ENCODE measurements at places on chromosomes 11 and 22.

DNA sequence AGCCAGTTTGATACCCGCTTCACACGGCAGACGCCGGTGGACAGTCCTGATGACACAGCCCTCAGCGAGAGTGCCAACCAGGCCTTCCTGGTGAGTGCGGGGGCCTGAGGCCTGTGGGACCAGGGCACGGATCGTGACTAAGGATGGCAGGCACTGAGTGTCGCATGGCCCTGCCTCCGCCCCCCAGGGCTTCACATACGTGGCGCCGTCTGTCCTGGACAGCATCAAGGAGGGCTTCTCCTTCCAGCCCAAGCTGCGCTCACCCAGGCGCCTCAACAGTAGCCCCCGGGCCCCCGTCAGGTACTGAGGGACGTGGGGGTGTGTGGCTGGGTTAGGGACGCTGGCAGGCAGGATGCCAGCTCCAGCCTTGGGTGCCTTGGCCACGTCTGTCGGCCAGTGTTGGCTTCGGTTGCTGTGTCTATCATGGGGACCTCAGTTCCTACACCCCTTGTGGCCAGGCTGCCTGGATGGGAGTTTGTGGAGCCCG lies 3.0 kb downstream of the PTPRCAP start:
- no peak for DNase-seq

DNA sequence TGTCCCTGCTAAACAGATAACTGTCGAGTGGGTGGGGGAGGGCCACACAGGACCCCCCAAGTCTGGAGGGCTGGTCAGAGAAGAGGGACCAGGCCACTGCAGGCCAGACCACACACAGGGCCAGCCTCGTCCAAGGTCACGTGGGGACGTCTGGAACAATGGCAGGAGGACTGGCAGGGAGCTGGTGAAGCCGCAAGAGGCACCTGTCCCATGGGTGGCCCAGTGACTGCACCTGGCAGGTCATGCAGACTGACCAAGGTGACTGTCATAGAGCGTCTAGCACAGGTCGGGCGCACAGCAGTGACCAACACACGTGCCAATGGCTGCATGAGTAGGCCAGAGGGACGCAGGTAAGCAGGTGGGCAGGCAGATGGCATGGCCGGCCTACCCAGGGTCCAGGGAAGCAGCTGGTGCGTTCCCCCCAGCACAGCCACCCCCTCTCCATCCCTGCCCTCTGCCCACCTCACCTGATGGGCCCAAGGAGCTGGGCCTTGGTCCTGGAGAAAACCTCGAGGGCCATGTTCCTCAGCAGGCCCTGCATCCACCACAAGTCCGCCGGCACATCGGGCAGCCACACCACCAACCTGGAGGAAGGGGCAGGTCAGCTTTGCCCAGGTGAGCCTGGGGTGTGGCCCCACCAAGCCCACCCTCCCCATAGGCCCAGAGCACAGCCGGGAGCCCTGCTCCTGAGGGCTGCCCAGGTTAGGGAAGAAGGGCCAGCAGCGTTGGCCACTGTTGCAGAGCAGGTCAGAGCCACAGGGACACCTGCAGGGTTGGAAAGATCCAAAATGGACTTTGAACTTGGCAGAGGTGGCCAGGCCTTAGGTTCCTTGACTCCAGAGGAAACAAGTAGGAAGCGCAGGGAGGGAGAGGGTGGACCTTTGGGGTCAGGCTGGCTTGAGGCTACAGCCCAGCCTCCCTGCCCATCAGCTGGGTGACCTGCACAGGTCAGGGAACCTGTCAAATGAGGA lies 10.4 kb downstream of the PNPLA5 start:
- no peak for DNase-seq

- no peak for DNase-seq
Observed at GRCh38 chr11:31500560-31500959, 8.9 kb downstream of the IMMP1L start.

DNA sequence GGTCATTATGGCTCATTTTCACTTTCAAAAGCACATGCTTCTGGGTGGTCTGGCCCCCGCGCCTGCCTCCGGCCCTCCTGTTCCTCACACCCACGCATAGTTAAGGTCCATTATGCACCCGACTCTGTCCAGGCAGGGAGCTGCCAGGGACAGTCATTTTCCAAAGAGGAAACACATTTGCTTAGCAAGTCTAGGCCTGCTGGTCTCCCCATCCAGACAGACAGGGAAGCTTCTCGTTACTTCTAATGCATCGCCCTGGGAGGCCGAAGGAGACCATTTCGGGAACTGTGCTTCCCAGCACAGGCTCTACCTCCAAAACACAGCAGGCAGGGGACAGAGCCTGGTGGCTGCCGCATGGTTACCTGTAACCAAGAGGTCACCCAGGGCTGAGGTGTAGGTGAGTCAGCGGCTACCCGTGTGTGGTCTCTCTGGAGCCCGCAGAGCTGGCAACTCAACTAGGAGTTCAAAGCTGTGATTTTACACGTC lies 87.1 kb upstream of the SHANK2 start:
- DNase-seq, result no peak

- DNase-seq, result no peak
Observed at GRCh38 chr11:373716-374551, 4.6 kb downstream of the B4GALNT4 start.

DNA sequence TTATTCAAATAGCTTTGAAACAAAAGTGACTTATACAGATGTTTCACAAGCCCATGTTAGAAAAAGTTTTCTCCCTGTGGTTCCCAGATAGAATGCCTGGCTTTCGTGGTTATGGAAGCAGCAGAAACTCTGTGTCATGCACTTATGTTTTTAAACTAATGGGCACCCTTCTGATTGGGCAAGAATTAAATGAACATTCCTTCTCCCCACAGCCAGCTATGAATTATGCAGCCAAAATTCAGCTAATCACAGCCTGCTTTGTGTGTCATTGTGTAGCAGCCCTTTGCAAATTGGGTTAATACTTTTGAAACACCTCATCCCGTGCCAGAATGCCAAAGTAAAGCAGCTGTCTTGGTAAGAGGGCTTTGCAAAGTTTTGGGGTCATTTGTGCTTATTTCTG lies 46.9 kb downstream of the PANX1 start:
- DNase-seq, result peak; percentile 93

DNA sequence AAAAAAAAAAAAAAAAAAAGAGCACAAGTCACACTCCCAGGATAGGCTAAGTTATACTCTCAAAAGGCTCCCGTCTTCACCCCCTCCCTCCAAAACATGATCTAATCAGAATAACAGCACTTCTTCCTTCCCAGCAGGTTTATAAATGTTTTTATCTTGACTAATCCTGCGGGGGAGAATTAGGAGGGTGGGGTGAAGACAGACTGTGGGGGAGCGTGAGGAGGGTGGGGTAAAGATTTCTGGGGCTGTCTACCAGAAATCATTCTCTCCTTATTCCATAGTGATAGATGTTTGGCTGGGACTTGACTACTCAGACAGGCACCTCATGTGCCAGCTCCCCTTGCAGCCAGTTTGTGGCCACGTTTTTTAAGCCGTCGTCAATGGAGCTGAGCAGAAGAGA lies 17.0 kb downstream of the KCNE3 start:
- no peak for DNase-seq

GRCh38 chr11:46625406-46625805 lies 8.1 kb downstream of the ATG13 start:
- no peak for DNase-seq

GRCh38 chr11:102341844-102342318 lies 5.1 kb upstream of the BIRC2 start:
- peak; percentile 88 for DNase-seq

DNA sequence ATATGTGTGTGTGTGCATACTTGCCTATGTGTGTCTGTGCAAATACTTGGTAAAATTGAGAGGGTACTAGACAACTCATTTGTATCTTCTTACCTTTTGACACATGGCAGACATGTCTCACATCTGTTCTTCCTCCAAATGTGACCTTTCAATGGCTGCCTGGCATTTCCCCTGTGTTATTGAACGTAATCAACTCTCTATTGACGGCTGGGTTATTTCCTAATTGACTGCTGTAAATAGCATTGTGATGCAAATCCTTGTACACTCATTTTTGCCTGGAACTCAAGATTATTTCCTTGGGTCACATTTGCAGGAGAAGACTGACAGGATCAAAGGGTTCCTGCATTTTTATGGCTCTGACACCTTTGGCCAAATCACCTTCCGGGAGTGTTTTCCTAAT lies 37.4 kb downstream of the KCNQ1 start:
- DNase-seq, result no peak

DNA sequence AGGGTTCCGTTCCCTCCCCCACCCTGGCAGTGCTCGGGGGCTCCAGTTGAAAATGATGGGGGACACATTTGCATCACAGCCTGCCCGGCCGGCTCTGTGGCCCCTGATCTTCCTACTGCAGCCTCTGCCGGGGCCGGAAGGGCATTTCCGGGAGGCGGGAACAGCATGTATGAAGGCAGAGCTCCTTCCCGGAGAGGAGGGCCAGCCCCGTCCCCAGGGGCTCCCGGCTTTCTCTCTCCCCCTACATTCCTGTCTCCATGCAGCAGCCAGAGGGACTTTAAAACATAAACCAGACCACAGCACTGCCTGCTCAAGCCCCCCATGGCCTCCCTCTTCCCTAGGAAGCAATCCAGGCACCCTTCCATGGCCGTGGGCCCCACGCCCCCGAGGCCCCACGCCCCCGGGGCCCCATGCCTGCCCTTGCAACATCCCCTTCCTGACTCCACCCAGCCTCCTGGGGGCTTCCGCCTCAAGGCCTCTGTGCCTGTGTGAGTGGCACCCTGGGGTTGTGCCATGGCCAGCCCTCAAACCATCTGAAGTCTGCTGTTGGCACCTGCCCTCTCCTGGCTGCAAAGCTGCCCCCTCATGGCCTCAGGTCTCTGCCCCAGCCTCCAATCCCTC lies 73.1 kb downstream of the CDKN1C start:
- DNase-seq, result peak; percentile 52

- no peak for DNase-seq
Observed at GRCh38 chr22:47129902-47130635, 367.6 kb downstream of the TBC1D22A start.

- peak; percentile 61 for DNase-seq
Observed at GRCh38 chr11:11731311-11732083, 109.7 kb upstream of the GALNT18 start.

- no peak for DNase-seq
Observed at GRCh38 chr11:17294033-17294432, 17.5 kb downstream of the NUCB2 start.

DNA sequence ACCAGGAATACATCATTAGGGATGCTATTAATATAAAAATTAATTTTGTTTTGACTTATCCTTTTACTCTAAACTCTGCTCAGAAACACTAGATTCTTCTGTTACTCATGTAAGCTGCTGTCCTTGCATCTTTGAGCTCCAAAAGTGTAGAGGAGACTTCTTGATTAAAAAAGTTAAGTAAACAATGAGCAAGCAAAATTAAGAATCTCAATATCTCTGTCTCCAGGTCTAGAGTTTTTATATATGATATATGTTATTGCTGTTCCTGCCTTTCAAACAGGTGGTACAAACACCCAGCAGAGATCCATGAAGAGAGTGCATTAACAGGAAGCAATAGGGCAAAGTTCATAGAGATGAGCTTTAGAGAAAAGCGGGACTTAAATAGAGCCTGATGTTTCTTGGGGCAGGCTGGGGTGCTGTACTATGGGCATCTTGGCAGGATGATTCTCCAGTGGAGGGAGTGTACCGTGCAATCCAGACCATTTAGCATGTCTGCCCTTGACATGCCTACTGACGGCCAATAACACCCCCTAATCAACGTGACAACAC lies 6.9 kb downstream of the MAPK1 start:
- DNase-seq, result no peak

GRCh38 chr22:42544686-42545085 lies 9.1 kb upstream of the SERHL2 start:
- DNase-seq, result no peak

- no peak for DNase-seq
Observed at GRCh38 chr22:47329727-47330650, 567.5 kb downstream of the TBC1D22A start.

- no peak for DNase-seq
Observed at GRCh38 chr22:40443732-40444131, 73.3 kb downstream of the SGSM3 start.

DNA sequence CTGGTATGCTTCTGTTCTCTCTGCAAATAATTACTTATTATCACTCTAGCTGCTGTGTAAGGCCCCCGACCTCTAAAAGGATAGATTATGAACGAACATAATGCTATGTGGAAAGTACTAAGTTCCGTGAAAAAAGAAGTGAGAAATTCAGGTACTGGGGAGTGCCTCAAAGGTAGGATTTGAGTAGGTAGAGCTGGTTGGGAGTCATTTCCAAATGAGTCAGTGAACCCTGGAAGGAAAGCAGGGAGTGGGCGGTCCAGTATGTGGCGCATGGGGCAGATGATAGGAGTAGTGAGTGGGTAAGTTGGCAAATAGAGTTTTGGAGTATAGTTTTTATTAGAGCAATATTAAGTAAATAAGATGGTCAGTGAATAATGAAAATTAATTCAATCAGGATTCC lies 2.4 kb downstream of the ZC3H12C start:
- no peak for DNase-seq

DNA sequence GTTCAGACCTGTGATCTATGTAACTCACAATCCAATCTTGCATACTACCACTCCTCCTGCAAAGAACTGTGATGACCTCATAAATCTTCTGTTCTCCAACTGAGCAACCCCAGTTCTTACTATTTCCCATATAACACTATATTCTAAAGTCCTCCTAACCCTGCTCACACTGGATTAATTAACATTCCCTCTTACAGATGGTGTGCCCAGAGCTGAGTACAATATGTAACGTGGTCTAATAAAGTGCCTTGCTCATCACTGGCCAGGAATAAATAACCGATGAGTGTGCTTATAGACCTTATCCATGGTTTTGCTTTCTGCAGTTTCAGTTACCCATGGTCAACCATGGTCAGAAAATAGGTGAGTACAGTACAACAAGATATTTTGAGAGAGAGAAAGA lies 28.6 kb downstream of the PRCP start:
- DNase-seq, result peak; percentile 49

GRCh38 chr22:35305525-35306070 lies 5.9 kb downstream of the TOM1 start:
- DNase-seq, result no peak

GRCh38 chr22:50530580-50530876 lies 716 bp upstream of the TYMP start:
- no peak for DNase-seq

DNA sequence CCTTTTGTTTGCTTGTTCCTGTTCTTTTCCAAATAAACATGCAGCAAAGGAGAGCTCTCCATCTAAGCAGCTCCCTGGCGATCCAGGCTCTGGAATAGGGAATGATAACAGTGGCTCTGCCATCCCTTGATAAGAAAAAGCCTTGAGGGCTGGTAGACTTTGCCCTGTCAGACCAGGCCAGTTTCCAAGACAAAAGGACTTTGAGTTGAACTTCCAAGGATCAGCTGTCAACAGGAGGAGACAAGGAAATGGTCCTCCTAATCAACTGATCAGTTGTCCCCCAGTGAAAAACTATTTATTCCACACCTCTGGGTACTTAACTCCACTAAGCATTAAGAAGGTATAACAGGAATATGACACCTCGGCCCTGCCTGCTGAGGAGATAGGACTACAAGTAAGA lies 127.8 kb downstream of the PARVA start:
- DNase-seq, result no peak

DNA sequence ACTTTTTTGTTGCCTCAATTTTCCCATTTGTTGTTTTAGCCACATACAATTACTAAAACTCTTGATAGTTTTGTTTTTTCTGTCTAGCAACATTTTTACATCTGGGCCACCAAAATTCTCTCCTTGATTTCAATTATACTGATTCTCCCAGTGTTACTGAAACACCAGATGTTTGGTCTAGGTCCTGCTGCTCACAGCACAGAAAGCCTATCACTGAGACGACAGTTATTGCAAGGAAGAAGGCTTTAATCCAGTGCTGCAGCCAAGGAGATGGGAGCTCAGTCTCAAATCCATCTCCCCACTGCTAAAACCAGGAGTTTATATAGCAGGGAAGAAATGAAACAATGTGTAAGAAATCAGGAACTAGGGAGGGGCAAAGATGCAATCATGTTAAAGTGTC lies 837.7 kb upstream of the CNTN5 start:
- no peak for DNase-seq

GRCh38 chr11:96147186-96147585 lies 195.8 kb downstream of the MAML2 start:
- DNase-seq, result no peak
